ENCODE measurements at places on chromosomes 4 and X.
A peak's percentile ranks its signal among the peaks of the same experiment; 100 is the strongest.

- peak; percentile 14 for DNase-seq
Observed at GRCh38 chr4:153232768-153233167, 28.5 kb downstream of the TRIM2 start.

- no peak for DNase-seq
Observed at GRCh38 chrX:13198056-13198761, 121.6 kb downstream of the ATXN3L start.

DNA sequence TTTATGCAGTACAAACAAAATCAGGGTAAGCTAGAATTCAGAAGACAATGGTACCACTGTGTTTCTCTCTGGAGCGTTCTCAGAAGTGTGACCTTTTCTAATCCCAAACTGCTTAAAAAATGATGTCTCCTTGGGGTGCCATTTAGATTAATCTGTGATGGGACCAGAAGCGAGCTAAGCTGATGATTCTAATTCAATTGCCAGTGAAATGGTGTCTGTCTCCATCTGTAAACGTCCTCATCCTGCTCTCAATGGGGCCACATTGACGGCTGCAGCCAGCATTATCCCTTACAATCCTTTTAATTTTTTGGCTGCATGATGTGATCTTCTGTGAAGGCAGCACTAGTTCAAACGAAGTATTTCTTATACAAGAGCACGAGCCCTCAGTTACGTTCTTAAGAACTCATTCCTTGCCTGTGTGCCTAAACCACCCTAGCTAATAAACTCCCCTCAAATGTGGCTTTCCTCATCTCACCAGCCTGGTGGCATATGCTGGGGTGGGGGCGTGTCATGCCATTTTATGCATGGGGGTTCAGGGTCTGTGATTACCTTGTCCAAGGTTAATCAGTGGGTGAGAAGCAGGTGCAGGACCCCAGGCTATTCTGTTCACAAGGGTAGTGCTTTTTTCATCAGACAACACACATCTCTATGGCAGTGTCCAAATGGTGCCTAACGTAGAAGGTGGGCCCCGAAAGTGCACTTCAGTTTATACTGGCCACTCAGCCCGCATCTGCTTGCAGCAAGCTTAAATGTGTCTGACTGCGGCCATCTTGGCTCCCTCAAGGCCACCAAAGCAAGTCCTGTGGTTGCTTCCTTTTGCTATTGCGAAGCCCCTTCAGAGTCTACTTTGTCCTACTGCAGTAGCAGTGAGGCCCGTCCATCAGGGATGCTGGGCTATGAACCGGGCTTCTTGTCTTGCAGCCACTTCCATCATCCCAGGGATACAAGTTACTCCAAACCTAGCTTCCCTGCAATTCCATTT is 45.7 kb upstream of the SLC2A9 start:
- no peak for DNase-seq

- DNase-seq = no peak
Observed at GRCh38 chr4:31088600-31089230, 368.5 kb downstream of the PCDH7 start.

DNA sequence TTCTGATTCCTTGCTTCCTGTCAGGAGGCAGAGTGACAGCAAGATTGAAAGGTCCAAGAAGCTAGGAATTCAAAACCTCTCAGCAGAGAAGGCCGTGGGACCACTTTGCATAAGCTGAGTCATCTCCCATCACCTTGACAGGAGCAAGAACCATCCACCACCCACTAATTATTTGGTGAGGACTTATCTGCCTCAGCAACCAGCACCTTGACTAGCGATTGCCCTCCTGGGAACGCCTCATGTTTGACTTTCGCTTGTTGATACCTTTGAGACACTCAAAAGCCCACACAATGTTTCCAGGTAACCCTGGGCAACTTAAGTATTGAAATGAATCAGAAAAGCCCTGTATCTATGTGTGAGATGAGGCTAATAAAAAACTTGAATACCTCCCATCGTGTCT is 233.5 kb upstream of the GYPA start:
- DNase-seq = no peak

GRCh38 chrX:40457406-40457805 is 123.4 kb upstream of the ATP6AP2 start:
- DNase-seq = no peak

GRCh38 chr4:113979148-113979904 is at the start of gene ARSJ:
Gene ARSJ, minus strand, starts transcription at chr4:113979647. Its CDS starts 813 bp downstream, at chr4:113978834.
- DNase-seq = peak; percentile 26

GRCh38 chr4:148951346-148951745 is 509.1 kb upstream of the NR3C2 start:
- DNase-seq = no peak

DNA sequence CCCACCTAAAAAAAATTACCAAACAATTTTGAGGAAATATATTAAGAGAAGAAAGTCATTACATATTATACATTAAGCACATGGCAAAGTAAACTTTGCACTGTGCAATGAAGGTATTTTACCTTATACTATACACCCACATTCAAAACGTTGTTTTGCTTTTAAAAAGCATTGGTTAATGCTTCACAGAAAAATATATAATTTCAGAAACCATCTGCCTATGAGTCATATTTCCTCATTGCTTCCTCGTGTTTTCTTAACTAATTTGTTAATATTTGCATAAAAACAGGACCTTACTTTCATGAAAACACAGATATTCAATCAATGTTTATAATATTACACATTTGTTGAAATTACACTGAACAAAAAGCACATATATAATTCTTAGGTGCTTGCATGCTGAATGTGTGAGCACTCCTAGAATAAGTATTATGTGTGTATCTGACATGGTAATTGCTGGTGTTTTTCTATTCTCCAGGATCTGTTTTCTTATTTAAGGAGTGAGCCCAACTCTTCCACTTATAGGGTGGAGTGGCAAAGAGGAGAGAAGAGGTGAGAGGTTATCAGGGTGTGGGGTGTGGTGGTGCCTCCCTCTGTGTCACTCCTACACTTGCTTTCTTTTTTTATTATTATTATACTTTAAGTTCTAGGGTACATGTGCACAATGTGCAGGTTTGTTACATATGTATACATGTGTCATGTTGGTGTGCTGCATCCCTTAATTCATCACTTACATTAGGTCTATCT is 95.1 kb upstream of the IQCM start:
- no peak for DNase-seq

GRCh38 chr4:106270736-106271135 is 45.3 kb downstream of the TBCK start:
- no peak for DNase-seq

- DNase-seq = no peak
Observed at GRCh38 chr4:182582245-182582644, 334.9 kb downstream of the DCTD start.

GRCh38 chr4:19346636-19347035 is 905.1 kb upstream of the SLIT2 start:
- no peak for DNase-seq

DNA sequence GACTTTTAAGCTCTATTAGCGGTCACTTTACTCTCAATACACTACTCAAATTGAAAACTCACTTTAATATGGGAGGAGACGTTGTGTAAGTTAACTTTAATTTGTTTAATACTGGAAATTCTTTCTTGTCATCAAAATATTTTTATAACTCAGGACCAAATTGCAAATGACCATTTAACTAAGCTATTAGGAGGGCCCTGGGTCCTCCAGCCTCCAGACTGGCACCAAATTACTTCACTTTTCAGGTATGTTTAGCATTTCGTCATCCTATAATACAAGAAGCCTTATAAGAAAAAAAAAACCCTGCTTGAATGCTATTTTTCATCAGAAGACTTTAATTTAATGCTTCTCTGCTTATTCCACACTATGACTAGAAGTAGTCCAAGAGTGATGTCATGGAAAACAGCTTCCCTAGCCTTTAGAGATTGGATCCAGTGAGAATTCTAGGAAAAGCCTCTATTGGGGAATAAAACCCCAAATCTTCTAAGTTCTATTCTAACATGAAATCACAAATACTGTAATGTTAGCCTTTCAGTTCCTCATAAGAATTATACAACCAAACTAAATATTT is 6.6 kb downstream of the KLHL15 start:
- DNase-seq = no peak

DNA sequence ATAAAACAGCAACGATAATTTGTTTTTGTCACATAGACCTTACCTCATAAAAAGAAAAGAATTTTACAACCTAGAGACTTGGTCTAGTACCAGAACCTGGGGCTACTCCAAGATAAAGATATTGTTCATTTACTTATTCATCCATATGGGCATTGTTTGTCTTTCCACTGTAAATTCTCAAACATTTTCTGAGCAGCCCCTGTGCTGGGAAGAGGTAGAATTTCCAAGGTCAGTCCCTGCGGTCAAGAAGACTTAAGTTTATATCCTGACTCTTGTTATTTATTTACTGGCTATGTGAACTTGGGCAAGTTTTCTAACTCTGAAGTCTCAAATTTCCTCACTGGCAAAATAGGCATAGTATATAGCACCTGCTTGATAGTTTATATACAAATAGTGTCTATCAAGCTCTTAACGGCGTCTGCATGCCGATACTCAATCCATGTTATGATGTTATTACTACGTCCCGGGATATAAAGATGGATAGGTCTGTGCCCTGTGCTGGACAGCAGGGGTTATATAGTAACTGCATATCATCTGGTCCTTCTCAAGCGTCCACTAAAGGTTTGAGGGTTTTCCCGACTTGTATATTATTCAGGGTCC is 222.1 kb upstream of the TAPT1 start:
- DNase-seq = no peak

DNA sequence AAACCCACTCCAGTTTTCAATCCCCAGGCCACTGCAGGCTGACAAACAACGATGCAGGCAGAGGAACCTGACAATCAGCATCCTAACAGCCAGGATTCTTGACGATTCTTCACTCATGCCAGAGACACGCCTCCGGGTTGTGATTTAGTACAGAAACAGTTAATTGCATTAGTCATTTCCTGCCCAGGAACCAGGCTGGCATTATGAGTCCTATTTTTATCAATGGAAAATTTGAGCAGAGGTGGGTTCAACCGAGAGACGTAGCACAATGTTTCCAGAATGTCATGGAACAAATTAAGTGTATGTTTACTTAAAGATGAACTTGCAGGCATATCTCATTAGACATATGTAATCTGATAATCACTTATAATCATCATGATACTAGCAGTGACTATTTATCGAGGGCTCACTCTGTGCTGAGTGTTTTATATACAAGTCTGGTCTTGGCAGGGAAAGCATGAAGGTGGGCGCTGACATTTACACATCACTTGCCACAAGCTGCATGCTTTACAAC is 159.7 kb downstream of the NSUN7 start:
- peak; percentile 56 for DNase-seq

DNA sequence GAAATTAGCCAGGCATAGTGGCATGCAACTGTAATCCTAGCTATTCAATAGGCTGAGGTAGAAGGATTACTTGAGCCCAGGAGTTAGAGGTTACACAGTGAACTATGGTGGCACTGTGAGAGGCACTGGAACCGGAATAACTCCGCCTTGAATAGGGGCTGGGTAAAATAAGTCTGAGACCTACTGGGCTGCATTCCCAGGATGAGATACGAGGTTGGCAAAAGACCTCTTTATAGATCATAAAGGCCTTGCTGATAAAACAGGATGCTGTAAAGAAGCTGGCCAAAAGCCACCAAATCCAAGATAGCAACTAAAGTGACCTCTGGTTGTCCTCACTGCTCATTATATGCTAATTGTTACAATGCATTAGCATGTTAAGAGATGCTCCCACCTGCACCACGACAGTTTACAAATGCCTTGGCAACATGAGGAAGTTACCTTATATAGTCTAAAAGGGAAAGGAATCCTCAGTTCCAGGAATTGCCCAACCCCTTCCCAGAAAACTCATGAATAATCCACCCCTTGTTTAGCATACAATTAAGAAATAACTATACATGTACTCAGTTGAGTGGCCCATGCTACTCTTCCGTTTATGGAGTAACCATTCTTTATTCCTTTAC is 88.6 kb downstream of the CENPC start:
- DNase-seq = no peak

DNA sequence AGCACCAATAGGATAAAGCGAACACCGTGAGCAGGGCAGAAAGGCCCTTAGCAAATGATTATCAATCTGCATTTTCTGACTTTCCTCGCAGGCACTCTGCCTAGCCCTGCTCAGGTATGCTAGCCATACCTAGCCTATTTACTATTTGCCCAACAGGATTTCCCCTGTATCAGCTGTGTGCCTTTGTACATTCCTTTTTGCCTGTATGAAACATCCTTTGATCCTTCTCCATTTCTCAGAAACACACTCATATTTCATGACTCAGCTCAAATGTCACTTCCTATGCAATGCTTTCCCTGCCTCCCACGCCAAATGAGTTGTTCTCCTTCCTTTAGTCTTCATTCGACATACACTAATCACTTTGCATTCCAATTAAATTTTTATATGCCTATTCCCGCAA is 37.2 kb downstream of the PCDH7 start:
- no peak for DNase-seq

DNA sequence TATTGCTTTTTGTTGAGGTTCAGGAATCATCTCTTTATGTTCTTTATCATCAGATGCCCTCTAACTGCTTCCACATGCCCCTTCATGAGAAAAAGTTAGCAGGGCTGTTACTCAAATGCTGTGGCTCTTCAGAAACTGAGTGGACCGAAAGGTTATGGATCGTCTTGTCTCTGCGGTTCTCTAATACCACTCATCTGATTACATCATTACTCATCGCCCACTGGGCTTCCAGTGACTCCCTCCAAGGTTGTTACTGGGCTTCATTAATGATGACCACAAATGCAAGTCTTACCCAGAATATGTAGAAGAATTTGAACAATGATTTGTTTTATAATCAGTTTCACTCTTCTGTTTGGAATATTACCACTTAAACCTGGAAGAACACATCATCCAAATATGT is 67.7 kb downstream of the RWDD4 start:
- no peak for DNase-seq

DNA sequence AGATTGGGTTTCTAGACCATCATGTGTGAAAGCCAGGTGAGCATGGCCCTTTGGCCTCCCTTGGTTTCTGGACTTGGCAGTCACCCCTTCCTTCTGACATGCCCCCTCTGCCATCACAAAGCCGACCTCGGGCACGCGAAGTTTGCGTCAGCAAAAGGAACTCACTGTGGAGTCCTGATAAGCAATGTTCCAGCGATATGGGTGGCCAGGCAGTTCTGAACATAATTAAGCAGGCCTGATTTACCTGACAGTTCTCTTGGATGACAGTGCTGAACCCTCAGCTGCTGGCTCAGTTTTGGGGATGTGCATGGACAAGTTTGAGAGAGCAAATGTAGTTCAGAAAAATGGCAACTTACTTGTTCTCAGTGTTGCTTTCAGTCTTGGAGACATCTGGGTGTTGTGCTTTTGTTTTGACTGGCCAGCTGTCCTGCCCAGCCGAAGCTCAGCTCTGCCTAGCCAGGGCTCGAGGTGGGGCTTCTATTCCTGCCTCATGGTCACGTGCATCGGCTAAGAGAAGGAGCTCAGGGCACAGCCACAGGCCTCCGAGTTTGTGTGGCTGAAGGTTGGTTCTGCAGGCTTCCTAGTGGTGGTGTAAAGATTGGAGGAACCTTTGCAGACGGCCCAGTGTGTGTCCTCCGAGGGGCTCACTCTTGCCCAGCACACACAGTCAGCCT is 78.3 kb downstream of the CLDN34 start:
- DNase-seq = no peak
